ENCODE measurements at places on chromosomes 6 and 20. TPM values are rescaled to one million over a fixed set of nuclear protein-coding genes. Genes with fewer than 3 reads are reported as not detected.

EYS gene
- 0.59 TPM for polyA plus RNA-seq

NKAIN4 gene
- 53.5 TPM for polyA plus RNA-seq

TRIM10 gene
- 0.86 TPM for polyA plus RNA-seq

NOX3 gene
- not detected for polyA plus RNA-seq

CALHM4 gene
- polyA plus RNA-seq: not detected

DNA sequence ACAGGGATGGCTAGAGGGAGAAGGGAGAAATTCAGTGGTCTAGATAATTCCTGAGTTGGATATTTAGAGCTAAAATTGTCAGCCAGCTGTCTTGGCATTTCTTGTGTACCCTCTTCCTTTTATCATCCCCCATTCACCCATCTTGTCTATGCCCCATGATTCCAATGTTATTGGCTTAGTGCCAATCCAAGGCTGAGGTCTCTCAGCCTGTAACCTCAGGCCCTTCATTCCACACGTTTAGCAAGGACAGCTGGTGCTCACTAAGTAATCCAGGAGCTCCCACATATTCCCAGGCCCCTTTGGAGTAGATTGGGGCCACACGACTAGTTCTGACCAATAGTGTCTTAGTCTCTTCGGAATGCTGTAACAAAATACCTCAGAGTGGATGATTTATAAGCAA is 112.4 kb upstream of the ATXN1 start:
- no peak for DNase-seq

GRCh38 chr6:124970763-124971162 is 8.5 kb downstream of the RNF217 start:
- DNase-seq: no peak

GRCh38 chr6:37850260-37850659 is 30.7 kb downstream of the ZFAND3 start:
- no peak for DNase-seq

DNA sequence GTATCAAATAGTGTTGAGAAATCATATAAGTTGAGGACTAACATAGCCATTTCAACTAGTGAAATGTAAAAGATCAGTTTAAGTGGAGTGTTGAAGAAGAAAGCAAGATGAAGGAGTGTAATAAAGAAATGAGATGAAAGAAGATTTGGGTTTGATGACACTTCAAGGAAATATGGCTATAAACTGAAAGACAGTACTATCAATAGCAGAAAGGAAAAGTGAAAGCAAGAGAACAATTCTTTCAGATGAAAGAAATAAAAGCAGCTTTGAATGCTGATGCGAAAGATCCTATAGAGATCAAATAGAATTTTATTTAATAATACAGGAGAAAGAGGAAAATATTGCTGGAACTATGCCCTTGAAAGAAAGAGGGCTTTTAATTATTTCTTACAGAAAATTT is 92.8 kb upstream of the PRSS16 start:
- DNase-seq: no peak

DNA sequence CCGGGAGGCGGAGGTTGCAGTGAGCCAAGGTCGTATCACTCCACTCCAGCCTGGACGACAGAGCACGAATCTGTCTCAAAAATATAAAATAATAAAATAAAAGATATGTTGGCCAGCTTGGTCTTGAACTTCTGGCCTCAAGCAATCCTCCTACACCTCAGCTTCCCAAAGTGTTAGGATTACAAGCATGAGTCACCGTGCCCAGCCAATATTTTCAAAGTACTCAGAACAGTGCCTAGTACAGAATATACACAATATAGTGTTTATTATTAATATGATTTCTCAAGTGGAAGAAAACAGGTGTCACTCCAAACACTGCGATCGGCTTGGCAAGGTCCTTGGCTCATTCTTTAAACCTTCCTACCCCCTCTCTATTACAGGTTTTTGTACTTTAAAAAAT is 3.1 kb downstream of the FAM210B start:
- no peak for DNase-seq

DNA sequence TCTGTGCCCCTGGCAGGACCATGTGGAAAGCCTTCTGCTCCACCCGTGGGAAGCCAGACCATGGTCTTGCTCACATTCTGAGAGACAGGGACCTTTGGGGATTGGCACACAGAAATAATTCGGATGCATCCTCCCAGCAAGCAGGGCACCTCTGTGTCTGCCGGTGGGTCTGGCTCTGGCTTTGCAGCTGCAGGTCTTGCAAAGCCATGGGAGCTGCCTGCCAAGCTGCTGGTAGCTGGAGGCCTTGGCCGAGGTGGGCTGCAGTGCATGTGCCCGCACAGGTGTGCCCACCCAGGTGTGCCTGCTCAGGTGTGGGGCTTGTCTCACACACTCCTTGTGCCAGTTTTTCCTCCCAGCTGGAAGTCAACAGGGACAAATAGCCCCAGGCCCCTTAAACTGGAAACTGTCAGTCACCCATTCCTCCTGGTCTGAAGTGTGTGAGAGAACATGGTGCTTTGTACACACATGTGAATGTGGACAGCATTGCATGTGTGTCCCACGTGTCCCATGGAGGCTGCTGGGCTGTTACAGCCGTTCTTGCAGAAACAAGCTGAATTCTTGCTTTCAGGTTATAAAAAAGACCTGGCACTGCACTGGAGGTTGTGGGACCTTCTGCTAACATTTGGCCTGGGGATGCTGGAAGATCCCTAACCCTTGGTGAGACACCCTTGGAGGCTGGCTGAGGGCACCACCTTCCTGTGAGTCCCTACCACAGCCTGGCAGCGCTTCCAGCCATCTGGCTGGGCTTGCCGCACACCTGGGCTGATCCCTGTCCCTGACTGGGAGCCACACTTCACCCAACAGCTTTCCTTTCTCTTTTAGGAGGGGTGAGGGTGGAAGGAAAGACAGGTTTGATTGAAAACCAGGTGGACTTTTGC is 54.9 kb upstream of the SMOC2 start:
- no peak for DNase-seq

DNA sequence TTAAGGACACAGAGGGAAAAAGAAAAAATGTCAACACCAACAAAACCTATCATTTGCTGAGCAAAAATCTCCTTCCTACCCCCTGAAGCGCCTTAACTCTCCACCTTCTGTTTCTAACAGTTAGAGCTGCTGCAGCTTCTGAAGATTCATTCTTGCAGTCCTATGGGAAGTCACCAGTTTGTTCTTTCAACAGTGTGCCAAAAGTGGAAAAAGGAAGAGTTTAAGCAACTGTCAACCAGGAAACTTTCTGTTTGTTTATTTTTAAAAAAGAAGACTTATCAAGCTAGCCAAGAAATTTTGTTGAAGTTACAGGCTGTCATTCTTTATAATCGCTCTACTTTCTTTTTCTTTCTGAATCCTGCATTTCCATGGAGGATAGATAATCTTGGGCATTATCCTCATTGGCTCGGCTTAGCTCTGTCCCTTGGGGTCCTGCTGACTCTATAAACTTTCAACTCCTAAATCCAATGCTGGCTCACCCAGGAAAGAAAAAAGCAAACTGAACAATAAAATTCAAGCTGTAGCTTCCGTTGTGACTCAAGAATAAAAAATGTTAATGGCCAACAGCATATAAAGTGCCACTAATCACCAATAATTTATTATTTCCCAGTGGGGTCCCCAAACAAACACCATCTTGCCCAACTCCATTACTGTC is 172.8 kb upstream of the CITED2 start:
- DNase-seq: no peak

GRCh38 chr20:62411479-62412193 is 4.6 kb upstream of the CABLES2 start:
- no peak for DNase-seq

DNA sequence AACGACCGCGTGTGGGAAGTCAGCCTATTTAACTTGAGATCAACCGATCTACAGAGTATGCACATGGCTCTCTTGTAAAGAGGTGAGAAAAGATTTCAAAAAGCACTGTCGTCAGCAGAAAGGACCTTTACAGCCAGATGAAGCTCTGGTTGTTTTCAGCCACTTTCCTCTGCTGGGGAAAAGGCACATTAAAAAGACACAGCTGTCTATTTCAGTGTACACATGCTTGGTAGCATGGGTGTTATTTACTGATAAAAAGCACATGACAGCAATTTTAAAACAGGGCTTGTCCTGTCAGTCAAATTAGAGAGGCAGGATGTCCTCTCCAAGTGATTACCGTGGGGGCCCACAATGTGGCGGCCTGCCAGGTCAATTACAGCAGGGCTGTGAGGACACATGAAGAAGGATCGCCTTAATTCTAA is 188.9 kb downstream of the PRKN start:
- peak; percentile 34 for DNase-seq

GRCh38 chr6:125952764-125953501 is 3.6 kb upstream of the HINT3 start:
- DNase-seq: no peak

DNA sequence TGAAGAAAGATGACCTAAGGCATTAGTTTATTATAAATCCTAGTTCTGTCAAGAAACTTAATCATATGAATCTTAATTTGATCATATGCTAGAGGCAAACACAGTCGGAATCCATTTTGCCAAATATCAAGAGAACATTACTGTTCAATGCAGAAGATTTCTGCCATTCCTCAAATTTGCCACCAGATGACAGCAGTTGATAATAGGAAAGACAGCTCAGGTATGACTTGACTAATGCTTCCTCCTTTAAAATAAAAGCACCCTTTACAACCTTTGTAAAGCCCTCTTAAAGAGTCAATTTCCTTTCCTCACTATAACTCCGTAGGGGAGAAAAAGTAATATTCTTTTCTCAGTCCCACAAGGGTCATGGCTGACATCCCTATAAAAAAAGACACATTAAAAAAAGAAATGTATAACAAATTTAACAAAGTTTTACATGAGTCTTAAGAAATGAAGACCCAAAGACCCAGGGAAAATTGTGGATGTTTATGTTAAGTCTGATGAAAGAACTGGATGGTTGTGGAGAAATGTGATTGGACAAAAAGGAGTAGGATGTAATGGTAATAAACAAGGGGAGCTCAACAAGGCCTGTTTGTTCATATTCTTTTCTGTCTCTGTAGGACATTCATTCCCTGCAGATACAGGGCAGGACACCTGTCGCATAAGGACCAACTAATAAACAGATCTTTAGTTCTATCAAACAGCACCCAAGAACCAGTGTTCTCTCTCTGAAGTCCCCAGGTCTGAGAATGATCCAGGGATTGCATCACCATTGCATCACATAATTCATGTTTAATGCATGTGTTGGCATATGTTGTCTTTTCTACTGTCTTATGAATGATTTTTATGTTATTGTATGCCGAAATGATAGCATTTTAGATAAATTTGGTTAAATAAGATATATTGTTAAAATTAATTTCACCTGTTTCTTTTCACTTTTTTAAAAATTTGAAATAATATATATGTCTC is 23.0 kb upstream of the IL17A start:
- DNase-seq: no peak

DNA sequence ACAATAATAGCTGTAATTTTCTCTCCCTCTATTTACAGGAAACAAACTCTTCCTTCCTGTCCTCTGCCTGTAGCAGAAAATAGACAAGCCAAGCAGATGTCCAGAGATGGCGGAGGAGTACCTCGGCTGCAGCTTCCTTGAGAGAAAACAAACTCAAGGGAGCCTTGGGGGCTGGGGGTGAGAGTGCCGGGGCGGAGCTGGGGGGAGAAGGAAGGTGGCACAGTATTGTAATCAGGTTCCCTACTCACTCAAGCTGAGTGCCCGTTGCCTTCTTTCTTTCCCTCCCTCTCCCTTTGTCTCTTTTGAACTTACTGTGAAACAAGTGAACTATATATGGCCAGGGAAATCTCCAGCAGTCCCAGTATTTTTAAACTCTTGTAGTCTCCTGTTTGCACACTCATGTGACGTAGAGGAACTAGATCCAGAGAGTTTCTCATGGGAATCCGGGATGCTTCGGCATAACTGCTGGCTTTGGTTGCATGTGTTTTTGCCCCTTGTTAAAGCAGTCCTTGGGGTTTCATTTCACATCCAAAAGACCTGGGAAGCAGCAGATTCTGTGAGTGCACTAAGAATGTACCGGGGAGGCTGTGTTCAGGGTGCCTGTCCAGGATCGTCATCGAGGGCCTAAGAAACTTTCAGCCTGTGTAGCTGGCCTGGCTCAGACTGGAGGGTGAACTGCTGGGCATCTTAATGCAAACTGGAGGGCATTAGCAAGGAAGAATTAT is 44.6 kb upstream of the HDDC2 start:
- peak; percentile 25 for DNase-seq

DNA sequence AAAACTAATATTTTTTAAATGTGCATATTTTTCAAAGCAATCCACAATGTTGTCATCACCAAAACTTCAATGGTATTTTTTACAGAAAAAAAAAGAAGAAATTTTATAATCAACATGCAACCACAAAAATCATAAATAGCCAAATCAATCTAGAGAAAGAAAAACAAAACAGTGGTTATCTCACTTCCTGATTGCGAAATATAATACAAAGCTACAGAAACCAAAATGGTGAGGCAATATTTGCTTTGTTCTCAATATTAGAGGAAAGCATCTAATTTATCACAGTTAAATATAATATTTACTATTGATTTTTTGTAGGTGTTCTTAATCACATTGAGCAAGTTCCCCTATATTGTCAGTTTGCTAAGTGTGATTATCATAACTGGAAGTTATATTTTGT is 720.7 kb upstream of the ADGRB3 start:
- no peak for DNase-seq

DNA sequence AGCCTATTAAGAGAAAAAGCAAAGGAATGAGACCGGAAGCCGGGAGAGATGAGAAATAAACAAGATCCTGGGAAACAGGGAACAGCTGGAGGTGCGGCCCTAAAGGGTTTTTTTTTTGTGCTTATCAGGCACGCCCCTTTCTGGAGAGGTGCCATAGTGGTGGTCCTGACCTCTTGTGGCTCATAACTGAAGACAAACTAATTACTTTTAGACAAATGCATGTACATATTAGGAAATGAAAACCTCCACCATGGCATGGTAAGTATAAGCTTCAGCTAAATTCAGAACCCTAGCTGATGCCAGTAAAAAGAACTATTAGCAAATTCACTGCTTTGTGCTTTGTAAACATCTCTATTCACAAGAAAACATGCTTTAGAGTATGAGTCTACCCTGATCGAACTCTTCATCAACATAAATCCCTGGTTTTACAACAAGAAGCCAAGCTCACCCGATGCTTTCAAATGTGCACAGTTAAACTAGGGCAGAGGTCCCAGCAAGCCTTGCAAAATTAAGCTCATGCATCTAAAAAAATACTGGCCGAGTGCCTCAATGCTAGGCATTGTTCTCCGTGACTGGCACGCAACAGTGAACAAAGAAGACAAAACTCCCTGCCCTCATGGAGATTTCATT is 96.4 kb upstream of the MRPS10 start:
- DNase-seq: no peak

DNA sequence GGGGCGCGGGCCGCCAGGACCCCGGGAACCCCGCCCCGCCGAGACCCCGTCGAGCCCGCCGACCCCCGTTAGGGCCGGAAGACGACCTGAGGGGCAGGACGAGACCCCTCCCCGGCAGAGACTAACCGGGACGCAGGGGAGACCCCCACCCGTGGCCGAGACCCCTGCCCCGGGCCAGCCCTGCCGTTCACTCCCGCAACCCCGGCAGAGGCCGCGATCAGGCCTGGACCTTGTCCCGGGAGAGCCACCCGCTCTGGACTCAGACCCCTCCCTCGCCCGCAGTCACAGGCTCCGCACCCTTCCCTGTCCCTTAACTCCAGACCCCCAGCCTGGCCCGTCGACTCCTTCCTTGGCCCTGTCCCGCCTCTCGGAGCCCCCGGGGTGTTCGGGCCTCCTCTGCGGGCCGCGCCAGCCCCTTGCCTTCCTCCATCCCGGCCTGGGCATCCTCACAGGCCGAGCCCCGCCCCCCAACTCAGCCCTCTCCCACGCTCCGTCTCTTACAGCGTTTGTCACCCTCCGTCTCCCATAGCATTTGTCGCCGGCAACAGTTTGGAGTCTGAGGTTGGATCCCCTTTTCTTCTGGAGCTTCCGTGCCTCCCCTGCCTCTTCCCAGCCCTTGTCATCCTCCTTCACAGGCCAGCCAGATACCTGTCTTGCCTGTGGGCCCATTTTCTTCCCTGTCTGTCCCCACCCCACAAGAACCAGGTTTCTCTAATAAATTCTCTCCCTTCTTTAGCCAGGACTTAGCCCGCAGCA is 569 bp downstream of the TCEA2 start:
- no peak for DNase-seq
